ENCODE measurements at places on chromosomes 1 and 21. TPM values are rescaled to one million over a fixed set of nuclear protein-coding genes. Genes with fewer than 3 reads are reported as not detected.
A peak's percentile ranks its signal among the peaks of the same experiment; 100 is the strongest.

DNA sequence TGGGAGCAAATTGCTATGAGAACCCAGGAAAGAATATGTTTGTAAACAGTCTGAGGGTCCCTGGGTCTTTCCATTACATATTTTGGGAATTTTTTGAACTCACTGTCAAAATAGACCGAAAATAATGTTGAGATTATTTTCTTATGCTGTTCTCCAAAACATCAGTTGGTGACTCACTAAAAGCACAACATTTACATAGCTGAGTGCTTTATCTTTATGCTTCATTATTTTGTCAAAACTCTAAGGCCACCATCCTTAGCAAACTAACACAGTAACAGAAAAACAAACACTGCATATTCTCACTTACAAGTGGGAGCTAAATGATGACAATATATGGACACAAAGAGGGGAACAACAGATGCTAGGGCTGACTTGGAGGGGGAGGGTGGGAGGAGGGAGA lies 459.3 kb downstream of the ADGRL2 start:
- DNase-seq, result no peak

GRCh38 chr1:110765640-110766335 lies 91.0 kb upstream of the KCNA3 start:
- peak; percentile 65 for DNase-seq

GRCh38 chr1:160846281-160846680 lies 16.4 kb downstream of the CD244 start:
- no peak for DNase-seq

- DNase-seq, result no peak
These were observed 216.3 kb downstream of the COL11A1 start for GRCh38 chr1:102891868-102892625.

DNA sequence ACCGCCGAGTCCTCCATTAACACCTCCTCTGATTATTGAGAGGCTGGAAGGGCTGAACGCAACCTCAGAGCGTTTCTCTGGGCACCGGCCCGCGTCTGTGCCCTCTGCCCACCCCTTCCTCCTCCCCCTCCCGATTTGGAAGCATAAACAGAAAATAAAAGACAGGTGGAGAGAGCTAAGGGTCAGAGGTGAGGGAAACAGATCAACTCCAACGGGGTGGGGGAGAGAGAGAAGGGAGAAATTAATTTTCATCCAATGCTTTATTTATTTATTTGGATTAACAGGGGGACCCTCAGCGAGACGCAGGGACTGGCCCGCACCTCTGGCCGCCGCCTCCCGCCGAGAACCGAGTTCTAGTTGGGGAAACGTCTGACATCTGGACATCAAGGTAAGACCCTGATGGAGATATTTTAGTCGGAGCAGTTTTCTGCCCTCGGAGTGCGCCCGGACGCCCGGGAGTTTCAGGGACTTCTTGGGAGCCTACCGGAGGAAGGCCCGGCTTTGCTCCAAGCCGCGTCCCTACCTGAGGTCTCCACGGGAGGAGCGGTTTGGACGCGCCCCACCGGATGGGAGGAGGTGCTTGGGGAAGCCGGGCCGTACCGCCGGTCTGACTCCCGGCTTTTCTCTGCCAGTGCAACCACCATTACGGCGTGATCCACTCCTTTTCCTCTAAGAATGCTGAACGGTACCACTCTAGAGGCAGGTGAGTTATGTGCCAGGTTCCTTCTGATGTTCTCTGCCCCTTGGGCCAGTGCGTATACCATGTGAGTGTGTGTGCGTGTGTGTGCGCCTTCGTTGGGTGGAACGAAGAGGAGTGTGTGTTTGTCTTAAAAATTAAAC lies 5.1 kb upstream of the LHX9 start:
- DNase-seq, result no peak

- DNase-seq, result no peak
These were observed 10.1 kb upstream of the EDN2 start for GRCh38 chr1:41494351-41495209.

GRCh38 chr1:201085902-201086735 lies 26.1 kb downstream of the CACNA1S start:
- DNase-seq, result peak; percentile 81

DNA sequence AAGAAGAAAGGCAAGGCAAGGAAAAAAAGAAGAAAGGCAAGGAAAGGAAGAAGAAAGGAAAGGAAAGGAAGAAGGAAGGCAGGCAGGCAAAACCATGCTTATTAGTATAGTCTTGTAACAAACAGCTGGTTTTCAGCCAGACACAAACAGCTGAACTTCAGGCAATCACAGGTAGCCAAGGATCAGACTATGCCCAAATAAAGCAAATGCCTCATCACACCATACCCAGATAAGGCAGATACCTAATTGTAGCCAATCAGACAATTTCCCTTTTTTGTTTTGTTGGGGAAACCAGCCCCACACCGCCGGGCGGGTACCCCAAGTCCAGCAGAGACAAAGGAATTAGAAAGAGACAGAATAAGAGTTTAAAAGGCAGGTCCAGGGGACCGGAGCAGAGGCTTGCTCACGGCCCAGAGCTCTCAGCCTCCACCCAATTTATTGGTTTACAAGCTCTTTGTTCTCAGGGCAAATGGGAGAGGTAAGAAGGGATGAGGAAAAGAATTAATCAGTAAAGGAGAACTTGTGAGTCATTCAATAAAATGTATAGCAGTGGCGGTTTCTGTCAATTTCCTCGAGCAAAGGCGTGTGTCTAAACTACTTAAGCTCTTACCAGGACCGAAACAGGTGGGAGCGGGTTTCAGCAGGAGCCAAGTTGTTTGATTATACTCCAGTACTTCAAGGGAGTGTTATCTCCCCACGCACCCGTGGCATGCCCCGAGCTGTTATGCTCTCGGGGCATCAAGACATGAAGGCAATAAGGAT lies 886.8 kb downstream of the KCNT2 start:
- no peak for DNase-seq

GRCh38 chr1:32361308-32361673 lies 994 bp downstream of the FAM229A start:
- no peak for DNase-seq

- peak; percentile 64 for DNase-seq
These were observed 9.6 kb downstream of the BCAR3 start for GRCh38 chr1:93672069-93672468.

- DNase-seq, result no peak
These were observed 37.9 kb upstream of the PDC start for GRCh38 chr1:186498695-186499389.

DNA sequence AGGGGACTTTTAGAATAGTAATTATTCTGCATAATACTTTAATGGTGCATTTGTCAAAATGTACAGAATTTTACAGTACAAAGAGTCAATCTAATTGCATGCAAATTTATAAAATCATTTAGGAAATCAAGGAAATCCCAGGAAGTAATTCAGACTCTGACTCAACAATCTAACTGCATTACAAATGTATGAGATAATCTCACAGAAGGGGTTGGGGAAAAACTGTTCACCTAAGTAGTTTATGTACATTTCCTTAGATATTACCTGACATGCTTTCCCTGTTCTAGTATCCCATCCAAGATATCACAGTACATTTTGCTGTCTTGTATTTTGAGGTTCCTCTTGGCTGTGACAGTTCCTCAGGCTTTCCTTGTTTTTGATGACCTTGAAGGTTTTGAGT lies 4.7 kb downstream of the CRB1 start:
- no peak for DNase-seq

DNA sequence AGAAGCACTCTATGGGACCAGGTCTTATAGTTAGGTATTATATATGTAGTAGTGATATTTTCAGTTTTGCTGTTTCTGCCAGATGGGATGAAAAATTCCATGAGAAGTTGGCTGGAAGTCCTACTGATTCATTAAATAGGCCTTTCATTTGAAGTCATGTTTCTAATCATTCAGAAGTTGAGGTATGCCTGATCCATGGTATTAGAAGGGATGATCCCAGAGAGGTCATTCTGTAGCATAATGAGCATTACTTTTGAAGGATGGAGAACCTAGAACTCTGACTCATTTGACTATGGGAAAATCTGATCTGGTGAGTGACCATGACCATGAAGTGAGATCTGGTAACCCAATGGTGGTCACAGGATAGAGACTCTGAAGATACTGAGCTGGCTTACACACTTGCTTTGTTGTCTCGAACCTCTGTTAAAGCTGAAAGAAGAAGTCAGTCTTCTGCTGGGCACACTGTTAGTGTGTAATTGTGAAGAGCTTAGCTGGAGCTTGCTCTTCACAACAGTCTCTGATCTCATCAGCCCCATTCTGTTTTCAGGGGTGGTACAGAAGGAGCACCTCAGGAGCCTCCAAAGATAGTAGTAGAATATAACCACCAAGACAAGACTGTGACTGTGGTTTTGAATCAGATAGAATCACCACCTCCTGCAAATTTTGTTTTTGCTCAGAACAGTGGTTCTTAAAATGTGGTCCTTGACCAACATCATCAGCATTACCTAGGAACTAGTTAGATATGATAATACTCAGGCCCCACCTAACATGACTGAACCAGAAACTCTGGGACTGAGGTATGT lies 9.0 kb downstream of the MGST3 start:
- DNase-seq, result no peak

DNA sequence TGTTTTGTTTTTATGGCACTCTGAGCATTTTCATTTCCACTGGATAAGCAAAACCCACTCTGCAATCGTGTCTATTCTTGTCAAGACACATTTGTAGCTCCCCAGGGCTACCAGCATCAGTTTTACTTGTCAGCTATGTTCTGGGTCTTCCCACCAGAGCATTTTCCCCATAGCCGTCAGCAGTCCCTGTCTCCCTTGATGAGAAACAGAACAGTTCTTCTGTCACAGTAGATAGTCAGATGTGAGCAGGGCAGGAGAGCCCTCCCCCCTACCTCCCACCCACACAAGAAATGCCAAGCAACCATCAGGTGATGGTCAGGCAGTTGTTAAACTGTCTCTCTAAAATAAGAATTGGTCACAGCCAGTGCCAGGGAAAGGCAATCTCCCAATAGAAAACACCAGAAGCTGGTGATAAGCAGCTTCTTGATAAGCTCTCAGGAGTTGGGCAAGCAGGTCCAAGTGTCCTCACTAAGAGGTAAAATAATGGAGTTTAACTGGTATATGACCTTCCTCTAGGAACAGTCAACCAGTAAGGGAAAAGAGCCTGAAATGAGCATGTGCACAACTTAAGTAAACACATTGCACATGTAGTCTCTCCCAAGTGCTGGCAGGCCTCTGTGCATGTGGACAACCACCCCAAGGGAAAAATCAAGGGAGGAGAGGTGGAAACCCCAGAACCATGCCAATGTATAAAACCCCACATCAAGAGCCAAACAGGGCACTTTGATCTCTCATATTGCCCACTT lies 208.2 kb downstream of the S1PR1 start:
- DNase-seq, result no peak

GRCh38 chr1:150764617-150765101 lies 919 bp downstream of the CTSS start:
- no peak for DNase-seq

GRCh38 chr1:2215909-2216766 lies 12.0 kb upstream of the SKI start:
- no peak for DNase-seq

- DNase-seq, result no peak
These were observed 64.0 kb downstream of the SAMSN1 start for GRCh38 chr21:14482165-14482564.

- no peak for DNase-seq
These were observed 774 bp upstream of the WDTC1 start for GRCh38 chr1:27233667-27234048.

TNFRSF1B gene
- 91.6 TPM for total RNA-seq

BACE2 gene
- 0.07 TPM for total RNA-seq

C4BPB gene
- total RNA-seq, result not detected

PDE9A gene
- 0.27 TPM for total RNA-seq

F3 gene
- 0.09 TPM for total RNA-seq

RPTN gene
- total RNA-seq, result not detected

KRTAP8-1 gene
- total RNA-seq, result not detected

SPRR1A gene
- total RNA-seq, result not detected

Data from K562 (cell line).